ENCODE measurements at places on chromosomes 13 and 19.

DNA sequence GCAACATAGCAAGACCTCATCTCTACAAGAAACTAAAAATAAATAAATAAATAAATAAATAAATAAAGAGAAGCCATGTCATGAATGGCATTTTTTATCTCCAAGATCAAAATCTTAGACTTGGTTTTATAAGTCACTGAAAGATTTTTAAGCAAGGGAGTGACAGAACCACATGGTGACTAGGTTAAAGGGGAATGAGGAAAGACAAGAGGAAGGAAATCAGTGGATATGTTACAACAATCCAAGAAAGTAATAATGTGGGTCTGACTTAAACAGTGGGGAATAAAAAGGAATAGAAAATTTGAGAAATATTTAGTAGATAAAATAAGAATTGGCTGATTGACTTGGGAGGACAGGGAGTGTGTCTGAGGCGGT is 18.8 kb upstream of the MED4 start:
- no peak for DNase-seq

GRCh38 chr19:17548145-17548544 is 7.3 kb upstream of the COLGALT1 start:
- DNase-seq: no peak

DNA sequence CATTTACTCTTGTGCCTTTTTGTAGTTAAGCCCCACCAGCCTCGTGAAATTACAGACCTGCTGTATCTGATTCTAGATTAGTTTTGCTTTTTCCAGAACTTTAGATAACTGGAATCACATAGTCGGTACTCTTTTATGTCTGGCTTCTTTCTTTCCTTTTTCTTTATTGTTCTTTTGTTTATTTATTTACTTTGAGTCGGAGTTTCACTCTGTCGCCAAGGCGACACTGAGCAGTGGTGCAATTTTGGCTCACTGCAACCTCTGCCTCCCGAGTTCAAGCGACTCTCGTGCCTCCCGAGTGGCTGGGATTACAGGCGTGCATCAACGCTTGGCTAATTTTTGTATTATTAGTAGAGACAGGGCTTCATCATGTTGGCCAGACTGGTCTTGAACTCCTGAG is 6.0 kb upstream of the NCCRP1 start:
- no peak for DNase-seq

- DNase-seq: no peak
Measured at GRCh38 chr13:32829269-32829668, 187.0 kb upstream of the KL start.

GRCh38 chr19:6213266-6213595 is 66.5 kb downstream of the MLLT1 start:
- no peak for DNase-seq

DNA sequence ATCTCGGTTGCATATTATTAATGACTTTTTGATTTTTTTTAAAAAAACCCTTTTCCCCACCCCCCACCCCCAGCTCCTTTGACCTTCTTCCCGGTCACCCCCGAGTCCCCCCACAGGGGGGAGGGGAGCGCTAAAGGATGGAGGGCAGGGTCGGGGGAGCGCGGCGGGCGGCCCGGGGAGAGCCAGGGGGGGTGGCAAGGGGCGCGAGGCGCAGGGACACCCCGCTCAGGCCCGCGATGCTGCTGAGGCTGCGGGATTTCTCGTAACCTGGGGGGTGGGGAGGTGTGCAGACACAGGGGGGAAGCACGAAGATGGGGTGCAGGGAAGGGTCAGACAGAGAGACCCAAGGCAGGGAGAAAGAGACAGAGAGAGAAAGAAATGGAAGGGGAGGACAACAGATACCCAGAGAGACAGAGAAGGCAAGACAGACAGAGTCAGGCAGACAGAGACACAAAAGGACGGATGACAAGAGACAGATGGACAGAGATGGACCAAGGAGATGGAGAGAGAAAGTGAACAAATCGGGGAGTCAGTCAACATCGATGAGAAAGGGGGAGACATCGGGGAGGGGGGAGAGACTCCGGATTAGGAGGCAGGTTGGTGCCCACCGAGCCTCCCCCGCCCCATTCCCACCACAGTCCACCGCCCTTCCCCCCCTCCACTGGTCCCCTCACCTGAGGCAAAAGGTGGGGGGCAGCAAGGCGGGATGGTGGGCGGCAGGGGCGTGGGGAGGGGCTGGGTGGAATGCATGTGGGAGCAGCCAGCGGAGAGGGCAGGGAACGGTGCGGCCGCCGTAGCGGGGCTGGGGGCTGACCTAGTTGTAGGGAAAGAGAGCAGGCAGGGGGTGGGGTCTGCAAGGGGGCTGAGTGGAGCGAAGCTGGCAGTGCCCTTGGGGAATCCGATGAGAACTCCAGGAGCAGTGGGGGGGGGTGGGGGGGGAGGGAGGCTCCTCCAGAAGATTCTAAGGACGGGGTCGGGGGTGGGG is 14.2 kb downstream of the KCNC3 start:
- DNase-seq: no peak

- DNase-seq: no peak
Measured at GRCh38 chr13:27194209-27194608, 22.6 kb upstream of the USP12 start.

- DNase-seq: no peak
Measured at GRCh38 chr13:80217614-80218456, 123.1 kb downstream of the SPRY2 start.

DNA sequence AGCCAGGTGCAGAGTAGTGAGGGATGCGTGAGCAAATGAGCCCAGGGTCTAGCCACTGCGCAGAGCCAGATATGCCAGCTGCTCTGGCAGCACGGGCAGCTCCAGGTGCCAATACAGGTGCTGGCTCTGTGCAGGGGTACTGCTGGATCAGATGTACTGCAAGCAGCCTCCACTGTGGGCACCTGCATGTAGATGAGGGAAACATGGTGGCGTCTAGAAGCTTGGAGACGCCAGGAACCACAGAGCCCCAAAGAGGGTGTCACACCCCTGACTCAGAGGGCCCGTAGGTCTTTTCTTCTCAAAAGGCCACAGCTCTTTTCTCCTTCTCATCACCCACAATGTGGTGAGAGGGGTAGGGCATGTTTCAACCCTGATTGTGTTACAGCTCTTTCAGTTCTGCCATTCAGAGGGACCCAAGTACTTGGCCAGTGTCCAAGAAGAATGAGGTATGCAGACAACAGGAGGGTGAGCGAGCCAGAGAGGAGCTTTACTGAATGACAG is 244.4 kb upstream of the SLITRK1 start:
- DNase-seq: no peak

DNA sequence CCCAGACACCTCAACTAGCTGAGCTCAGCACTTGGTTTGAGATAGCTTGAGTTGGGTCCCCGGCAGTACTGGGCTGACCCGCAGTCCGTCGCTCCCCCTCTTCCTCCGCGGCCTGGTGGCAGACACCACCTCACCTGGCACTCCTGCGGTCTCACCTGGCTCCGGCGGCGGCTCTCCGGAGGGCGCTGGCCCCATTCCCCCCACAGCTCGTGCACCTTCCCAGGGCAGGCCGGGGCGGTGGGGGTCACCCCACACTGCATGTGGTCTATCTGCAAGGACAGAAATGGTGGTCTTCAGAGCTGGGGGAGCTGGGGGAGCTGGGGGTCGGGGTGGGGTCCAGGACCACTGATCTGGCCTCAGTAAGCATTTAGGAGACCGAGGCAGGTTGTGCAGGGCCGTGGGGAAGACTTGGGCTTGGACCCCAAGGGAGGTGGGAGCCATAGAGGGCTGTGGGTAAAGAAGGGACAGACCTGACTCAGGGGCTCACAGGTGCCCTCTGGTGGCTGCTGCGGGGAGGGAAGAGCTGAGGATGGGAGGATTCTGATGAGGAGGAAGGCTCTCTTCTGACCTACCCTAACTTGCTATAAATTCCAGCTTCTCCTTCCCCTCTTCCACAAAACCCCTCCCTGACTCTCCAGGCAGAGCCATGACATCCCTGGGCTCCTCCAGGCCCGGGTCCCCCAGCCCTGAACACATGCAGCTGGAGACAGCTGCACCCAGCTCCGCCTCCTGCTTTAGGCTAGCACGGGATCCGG is 6.7 kb upstream of the PLIN4 start:
- no peak for DNase-seq

GRCh38 chr13:23794267-23795161 is 94.7 kb downstream of the MIPEP start:
- DNase-seq: no peak

GRCh38 chr13:89270736-89271135 is 1599.6 kb downstream of the SLITRK5 start:
- no peak for DNase-seq

- DNase-seq: no peak
Measured at GRCh38 chr19:18020212-18021085, 12.5 kb downstream of the ARRDC2 start.

DNA sequence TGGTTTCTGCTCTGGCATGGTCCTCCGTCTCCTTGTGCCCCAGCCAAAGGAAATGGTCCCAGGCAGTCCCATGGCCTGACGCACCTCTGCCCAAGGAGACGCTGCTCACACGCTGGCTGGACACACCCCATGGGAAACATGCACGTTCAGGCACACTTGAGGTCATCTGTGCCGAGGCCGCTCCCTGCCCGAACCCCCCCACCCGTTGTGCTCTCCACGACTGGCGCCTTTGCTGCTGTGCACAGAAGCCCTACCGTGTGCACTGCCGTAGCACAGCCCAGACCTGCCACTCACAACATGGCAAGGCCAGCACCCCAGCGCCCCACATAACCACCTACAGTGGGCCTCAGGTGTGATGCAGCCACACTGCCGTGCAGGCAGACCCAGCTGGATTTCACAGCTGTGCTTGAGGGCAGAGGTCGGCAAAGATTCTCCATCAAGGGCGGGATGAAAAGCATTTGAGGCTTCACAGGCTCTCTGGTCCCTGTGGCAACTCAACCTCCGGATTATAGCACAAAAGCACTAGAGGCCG is 65.7 kb downstream of the SPACA7 start:
- DNase-seq: no peak

GRCh38 chr13:110280231-110280813 is 26.6 kb downstream of the COL4A1 start:
- no peak for DNase-seq

GRCh38 chr13:73767191-73767741 is 366.9 kb downstream of the KLF12 start:
- DNase-seq: no peak

- no peak for DNase-seq
Measured at GRCh38 chr13:44160591-44161191, 212.9 kb upstream of the SERP2 start.

GRCh38 chr13:80559944-80560343 is 219.0 kb upstream of the SPRY2 start:
- no peak for DNase-seq

DNA sequence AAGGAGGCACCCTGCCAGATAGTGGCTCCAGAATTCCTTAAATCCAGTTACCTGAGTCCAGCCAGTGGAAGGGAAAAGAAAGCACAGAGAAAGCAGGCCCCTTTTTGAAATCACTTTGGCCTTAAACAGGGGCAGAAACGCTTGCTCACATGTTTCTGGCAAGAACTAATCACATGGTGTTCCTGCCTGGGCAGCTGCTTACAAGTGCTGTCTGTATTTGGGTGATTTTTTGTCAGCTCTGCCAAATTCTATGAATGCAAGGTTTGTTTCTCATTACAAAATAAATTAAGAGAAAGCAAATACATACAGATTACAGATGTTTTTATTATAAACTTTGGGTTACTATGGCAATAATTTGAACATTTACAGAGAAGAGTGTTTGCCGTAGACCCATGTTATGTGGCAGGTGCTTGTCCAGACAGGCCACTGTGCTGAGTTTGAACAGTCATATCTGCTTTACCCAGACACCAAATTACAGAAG is 1237.8 kb downstream of the SLITRK5 start:
- no peak for DNase-seq

DNA sequence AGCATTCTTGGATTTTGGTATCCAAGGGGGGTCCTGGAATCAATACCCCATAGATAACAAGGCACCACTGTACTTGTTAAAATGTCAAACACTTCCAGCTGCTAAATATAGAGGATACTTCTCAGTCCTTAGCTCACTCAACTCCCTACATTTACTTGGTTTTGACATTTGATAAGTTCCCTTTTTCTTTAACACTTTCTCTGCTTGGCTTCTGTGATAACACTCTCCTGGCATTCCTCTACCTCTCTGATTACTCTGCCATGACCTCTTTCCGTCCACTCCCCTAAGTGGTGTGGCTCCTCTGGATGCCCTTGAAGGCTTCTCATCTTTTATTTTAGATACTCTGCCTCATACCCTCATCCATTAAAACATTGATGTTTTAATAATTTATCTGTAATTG is 65.2 kb downstream of the MICU2 start:
- DNase-seq: no peak

GRCh38 chr19:39749981-39750380 is 12.2 kb upstream of the CLC start:
- DNase-seq: no peak

DNA sequence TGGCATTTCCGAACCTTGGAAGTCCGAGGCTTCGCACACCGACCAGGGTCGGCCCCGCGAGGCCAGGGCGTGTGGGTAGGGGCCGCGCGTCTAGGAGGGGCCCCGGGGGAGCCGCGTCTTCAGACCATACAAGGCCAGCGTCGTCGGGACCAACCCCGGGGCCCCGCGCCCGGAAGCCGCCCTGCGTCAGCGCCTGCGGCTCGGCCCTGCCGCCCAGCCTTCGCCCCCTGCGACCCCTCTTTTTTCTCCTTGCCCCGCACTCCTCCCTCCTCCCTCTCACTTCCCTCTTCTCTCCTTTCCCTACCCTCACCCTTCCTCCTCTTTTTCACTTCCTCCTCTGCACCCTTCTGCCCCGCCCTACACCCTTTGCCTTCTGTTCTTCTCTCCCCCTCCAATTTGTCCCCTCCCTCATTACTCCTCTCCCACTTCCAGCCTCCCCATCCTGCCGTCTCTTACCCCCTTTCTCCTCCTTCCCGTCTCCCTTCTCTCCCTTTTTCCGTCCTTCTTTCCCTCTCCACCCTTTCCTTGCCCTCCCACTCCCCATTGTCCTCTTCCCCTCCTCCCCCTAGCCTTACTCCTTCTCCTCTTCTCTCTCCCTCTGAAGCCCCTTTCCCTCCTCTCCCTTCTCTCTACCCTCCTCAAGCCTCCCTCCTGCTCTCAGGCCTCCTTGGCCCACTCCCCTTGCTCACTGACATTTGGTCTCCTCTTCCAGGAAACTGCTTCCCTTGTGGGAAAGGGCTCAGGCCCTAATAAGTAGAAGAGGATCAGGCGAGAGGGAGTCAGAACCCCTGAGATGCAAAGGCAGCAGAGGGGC is 2.2 kb upstream of the PLEKHG2 start:
- DNase-seq: no peak

DNA sequence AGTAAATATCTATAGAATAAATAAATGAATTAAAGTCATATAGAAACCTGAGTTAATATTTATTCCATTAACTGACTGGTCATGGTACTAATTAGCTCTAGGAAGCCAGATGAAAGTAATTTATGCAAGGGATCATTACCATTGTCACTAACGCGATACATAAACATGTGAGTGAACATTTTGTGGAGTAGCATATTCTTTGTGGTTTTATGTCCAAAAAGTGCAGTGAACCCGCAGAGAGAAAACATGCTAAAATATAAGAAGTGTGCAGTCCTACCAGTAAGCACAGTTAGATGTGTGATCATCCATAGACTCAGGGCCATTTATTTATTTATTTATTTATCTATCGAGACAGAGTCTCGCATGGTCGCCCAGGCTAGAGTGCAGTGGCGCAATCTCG is 1.6 kb downstream of the GPR183 start:
- DNase-seq: no peak
